ENCODE measurements at places on chromosomes 12 and 14. TPM values are rescaled to one million over a fixed set of nuclear protein-coding genes. Genes with fewer than 3 reads are reported as not detected.

BAG5 gene
- total RNA-seq = 30.8 TPM

EML1 gene
- total RNA-seq = 46.9 TPM

HOXC12 gene
- total RNA-seq = not detected

DNA sequence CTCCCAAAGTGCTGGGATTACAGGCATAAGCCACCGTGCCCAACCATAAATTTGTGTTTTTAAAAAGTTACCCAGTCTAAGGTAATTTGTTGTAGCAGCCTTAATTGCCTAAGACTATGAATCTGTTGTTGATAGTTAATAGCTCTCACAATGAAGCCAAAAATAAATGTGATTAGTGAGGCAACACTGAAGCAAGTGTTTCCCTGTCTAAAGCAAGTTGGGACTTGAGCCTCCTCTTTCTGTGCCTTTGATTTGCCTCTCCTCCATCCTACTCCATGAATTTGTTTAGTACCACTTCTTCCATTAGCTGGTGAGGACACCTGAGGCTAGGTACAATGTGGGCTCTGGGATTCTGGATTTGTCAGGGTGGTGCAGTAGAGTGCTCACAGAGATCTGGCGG, 36.8 kb downstream of the DAAM1 start:
- DNase-seq = no peak

DYRK4 gene
- total RNA-seq = 19.7 TPM

TEX52 gene
- 11.3 TPM for total RNA-seq

Data from umbilical cord (tissue), 2 donors.